Spleen (tissue), 13 donors: ENCODE measurements at places on chromosomes 11 and 22. TPM values are rescaled to one million over a fixed set of nuclear protein-coding genes. Genes with fewer than 3 reads are reported as not detected.
A peak's percentile ranks its signal among the peaks of the same experiment; 100 is the strongest.

The TTC28 gene
- 39.5 TPM for total RNA-seq

The SERGEF gene
- total RNA-seq, result 38.7 TPM

The GRIK4 gene
- total RNA-seq, result 1.9 TPM

The CREB3L1 gene
- total RNA-seq, result 8.9 TPM

The RRAS2 gene
- 40.7 TPM for total RNA-seq

The SPTBN2 gene
- total RNA-seq, result 4.9 TPM

The ENDOD1 gene
- 60.7 TPM for total RNA-seq

The CRYBB3 gene
- not detected for total RNA-seq

The MYRF gene
- total RNA-seq, result 0.91 TPM

- DNase-seq, result no peak
These were observed 581.0 kb upstream of the CHORDC1 start for GRCh38 chr11:90803831-90804230.

DNA sequence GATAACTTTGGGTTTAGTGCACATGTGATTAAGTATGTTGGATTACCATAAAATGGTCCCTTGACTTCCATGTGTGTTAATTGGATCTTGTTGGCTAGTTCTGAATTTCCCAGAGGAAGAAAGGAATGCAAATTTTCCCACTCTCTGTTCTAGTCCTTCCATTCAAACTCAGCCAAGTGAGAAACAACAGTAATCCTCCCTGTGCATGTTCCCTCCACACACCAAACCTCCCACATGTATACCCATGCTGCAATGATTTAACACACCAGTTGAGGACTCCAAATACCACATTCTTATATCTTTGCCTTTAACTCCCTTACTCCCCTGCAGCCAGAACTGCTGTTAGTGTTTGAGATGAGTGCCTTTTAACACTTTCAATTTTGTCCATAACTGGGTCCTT, 1158.9 kb downstream of the DLG2 start:
- DNase-seq, result no peak

GRCh38 chr11:46930089-46930488, 6.5 kb upstream of the CSTPP1 start:
- DNase-seq, result no peak

GRCh38 chr11:48062649-48063048, 82.3 kb downstream of the PTPRJ start:
- DNase-seq, result no peak

GRCh38 chr11:31816468-31817053, 5.4 kb upstream of the PAX6 start:
- no peak for DNase-seq

DNA sequence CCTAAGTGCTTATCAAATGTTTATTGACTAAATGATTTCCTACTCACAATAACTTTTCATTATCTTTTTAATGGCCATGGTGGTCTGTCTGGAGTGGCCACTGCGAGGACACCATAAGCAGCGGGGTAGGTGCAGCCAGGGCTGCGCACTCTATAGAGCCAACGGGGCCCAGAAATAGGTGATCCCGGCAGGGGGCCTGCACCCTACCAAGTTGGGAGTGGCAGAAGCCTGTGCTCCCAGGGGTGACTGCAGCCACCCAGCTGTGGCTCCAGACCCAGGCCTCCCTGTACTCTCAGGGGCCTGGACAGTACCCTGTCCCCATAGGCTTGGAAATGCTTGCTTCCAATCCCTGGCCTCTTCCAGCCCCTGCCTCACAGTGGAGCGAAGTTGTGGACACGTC, 426.4 kb upstream of the FAT3 start:
- no peak for DNase-seq

- no peak for DNase-seq
These were observed 76.1 kb downstream of the SOX6 start for GRCh38 chr11:16280256-16280682.

- no peak for DNase-seq
These were observed 14.6 kb downstream of the WNT7B start for GRCh38 chr22:45962434-45962718.

GRCh38 chr11:122743949-122744348, 88.4 kb downstream of the UBASH3B start:
- peak; percentile 88 for DNase-seq

- peak; percentile 81 for DNase-seq
These were observed 63.2 kb upstream of the RRAS2 start for GRCh38 chr11:14422052-14422813.

DNA sequence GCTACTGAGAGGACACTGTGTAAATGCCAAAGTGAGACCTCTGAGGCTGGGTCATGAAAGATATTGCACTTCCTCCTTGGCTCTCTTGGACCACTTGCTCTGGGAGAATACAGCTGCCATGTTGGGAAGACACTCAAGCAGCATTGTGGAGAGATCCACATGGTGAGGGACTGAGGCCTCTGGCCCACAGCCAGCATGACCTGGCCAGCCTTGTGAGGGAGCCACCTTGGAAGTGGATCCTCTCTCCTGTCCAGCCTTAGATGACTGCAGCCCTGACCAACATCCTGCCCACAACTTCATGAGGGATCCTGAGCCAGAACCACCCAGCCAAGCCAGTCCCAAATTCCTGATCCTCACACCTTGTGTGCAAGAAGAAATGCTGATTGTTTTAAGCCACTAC, 30.4 kb downstream of the MB start:
- DNase-seq, result no peak

GRCh38 chr11:119634301-119634700, 94.7 kb downstream of the NECTIN1 start:
- DNase-seq, result no peak

- DNase-seq, result no peak
These were observed 4.4 kb upstream of the B3GNT6 start for GRCh38 chr11:77029829-77030228.

- no peak for DNase-seq
These were observed 53.4 kb downstream of the LIF start for GRCh38 chr22:30193031-30193775.

DNA sequence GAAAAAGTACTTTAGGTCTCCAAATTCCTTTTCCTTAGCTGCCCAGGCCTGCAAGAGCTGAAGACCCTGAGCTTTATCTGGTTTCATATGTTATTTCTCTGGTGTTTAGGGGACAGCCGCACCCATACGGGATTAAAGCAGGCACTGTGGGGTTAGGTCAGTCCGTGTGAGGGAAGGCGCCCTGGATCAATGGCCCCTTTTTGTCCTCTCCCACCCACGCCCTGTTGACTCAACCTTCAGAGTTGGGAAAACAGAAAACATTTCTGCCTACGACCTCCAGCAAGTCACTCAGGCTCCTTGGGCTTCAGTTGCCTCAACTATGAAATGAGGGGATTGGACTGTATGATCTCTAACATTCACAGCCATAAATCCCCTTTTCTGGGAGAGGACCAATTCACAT, 55.2 kb upstream of the BARX2 start:
- DNase-seq, result no peak

- no peak for DNase-seq
These were observed 59.2 kb downstream of the RAB38 start for GRCh38 chr11:88115828-88116755.

DNA sequence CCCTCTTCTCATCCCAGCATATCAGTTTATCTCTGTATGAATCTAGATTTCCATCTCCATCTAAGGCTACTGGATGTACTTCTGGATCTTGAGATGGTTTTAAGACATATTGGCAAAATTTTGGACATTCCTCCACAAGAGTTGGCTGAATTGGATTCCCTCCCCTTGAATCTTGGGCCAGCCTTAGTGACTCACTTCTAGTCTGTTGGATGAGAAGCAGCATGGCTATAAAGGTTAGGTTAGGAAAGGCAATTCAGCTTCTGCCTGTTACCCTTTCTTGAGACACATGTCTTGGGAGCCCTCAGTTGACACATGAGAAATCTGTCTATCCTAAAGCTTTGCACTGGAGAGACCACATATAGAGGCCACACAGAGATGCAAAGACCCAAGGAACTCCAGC, 73.0 kb upstream of the PGR start:
- DNase-seq, result no peak

DNA sequence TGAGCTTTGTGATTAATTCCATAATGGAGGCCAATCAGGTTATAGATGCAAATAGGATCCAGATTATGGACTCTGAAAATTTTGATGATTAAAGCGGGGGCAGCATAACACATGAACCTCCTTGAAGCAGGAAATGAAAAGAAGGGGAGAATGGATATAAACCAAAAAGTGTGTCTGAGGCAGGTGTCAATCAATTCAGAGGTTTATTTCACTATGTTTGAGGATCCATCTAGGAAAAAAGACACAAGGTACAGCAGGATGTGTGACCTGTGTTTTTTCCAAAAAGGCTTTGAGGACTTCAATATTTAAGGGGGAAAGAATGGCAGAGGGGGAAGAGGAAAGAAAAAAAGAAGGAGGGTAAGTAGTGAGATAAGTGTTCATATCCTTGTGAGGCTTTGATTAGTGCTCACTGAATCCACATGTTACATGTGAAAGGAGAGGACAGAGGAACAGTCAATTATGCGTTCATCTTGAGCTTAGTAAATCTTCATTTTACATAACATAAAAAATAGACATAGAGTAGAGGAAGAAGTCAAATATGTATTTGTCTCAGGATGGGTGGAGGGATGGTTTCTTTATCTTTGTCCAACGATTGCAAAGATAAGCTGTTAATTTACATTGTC, 34.1 kb downstream of the MS4A2 start:
- no peak for DNase-seq

- peak; percentile 46 for DNase-seq
These were observed 125.7 kb downstream of the KCNQ1OT1 start for GRCh38 chr11:2574043-2574552.

GRCh38 chr11:26268980-26269660, 62.8 kb upstream of the ANO3 start:
- peak; percentile 28 for DNase-seq

- DNase-seq, result no peak
These were observed 196.5 kb upstream of the UBASH3B start for GRCh38 chr11:122459064-122459463.

DNA sequence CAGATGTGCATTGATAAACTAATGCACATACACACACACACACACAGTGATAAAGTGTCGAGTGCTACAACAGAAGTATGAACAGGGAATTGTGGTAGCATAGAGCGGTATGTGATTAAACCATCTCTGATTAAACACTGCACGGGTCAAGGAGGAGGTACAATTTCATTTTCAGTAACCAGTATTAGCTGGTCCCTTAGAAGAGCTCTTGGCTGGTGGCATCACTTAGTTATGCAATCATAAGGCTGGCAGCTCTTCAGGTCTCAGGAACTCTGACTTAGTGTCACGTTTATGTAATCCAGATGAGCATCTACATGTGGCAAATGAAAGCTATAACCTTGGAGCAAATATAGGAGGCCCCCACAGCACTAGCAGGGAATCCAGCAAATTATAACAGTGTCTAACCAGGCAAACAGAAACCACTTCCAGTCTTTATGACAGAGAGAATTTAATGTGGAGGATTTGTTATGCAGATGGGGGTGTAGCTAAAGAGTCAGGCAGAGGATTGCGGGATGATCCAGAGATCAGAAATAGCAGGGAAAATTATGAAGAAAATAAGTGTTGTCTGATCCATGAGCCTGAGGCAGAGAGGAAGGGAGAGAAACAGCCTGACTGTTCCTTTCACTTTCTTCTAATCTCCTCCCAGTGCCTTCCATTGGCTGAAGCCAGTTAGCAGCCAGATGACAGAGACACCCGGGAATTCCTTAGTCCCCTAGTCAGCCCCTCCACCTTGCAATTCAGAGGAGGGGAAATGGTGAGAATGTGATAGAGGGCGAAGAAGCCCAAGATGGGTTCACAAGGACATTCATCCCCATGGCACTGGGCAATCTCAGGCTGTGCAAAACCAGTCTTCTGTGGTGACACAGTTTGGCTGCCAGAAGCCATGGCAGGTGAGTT, 533.1 kb upstream of the TENM4 start:
- no peak for DNase-seq

DNA sequence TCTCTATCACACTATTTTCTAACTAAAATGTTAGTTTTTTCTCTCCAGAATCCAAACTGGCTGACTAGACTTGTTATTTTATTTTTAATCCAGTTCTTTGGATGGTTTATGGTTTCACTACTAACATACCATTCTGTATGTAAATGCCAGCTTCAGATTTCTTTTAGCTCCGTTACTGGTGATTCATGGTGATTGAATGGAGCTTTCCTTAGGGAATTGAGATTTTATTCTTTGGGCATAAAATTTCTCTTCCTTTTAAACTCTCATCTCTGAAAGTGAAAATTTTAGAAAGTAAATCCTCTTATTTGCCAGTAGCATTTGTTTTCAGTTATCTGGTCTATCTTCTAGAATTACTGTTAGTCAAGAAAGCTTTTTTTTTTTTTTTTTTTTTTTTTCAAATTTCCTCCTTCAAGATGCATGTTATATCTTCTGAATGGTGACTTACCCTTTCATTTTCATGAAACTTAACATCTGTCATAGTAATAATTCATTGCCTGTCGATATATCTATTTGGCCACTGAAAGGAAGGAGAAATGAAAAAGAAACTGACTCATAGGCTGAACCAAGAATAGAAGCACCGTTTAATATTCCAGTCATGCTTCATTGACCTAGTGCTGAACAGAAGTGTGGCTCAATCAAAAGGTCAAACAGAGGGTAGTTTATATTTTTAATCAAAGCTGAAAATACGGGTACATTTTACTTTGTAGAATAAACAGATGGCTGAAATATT, 6.4 kb downstream of the ENDOD1 start:
- no peak for DNase-seq

DNA sequence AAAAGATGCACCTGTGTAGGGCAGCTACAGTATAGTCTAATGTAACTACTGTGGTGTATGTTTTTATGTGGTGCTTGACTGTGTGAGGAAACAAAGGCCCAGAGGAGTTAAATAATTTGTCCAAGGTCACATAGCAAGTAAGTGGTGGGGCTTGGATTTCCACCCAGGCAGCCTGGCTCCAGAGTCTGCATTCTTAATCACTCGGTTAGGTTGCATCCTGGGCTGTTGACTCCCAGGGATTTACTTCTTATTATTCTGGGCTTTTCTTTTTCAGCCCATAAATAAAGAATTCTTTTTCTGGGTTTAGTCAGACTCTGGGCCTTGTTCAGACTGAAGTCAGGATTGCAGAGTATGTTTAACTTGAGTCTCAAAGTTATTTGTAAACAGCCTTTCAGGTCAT, 82.1 kb downstream of the ARHGAP42 start:
- no peak for DNase-seq

DNA sequence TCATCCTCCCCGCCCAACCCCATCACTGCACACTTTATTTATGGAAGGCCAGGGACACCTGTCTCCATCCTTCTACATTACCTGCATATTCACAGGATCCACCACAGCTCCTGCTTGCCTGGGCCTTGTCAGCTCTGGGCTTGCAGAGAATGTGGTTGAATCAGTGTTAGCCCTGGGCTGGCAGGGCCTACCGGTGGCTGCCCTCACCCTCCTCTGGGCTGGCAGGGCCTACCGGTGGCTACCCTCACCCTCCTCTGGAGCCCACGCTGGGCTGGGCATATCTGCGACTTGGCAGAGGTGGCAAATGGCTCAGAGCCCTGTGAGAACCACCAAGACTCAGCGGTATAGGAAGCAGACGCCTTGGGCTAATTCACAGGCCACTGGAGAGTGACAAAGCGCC, 300.9 kb downstream of the NTM start:
- no peak for DNase-seq
